ENCODE measurements at places on chromosomes 11 and 22.

DNA sequence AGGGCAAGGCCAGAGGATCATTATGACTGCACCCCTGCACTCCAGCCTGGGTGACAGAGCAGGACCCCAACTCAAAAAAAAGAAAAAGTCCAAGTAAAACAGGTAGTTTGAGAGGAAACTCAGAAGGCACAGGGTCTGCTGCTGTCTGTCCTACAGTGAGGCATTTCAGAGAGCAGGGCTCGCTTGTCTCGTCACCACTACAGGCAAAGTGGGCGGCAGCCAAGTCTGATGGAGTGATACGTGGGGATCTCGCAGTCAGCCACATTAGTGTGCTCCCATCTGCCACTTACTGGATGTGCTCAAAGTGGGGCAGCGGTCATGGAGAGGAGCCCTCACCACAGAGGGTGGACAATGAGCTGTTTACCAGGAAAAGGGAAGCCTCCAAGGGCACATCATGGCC, 42.1 kb downstream of the PI4KA start:
- no peak for DNase-seq

GRCh38 chr11:68402355-68403031, 58.1 kb upstream of the PPP6R3 start:
- no peak for DNase-seq

GRCh38 chr11:102576350-102576749, 45.8 kb upstream of the MMP7 start:
- DNase-seq, result no peak

GRCh38 chr11:70733327-70734325, 335.3 kb downstream of the CTTN start:
- DNase-seq, result no peak

DNA sequence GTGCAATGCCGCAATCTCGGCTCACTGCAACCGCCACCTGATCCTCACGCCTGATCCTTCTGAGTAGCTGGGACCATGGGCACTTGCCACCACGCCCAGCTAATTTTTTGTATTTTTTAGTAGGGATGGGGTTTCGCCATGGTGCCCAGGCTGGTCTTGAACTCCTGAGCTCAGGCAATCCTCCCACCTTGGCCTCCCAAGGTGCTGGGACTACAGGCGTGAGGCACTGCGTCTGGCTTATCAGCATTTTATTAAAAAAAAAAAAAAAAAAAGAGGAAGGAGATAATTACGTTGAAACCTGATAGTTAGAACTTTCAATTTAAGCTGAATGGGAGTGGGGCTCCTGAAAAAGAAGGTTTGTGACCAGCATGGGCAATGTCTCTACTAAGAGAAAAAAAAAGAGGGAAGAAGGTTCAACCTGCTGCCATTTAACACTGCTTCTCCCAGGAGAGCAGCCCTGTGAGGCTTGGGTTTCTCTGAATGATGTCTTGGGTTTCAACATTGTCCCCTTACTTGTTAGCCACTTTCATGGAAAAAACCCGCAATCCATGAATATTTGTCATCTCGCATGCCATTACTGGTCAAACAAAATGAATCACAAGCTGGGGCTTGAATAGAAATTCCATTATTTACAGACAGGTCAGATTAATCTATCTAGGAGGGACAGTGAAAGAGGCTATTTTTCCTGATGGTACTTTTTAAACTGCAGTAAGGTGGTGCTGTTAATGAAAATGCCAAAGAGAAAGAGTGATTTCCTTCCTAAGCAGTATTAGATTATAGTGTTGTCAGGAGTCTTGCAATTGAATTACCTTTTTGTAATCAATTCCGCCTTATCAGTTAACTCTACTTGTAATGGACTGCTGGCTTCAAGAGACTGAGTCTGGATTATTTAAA, 72.5 kb downstream of the PACS1 start:
- DNase-seq, result no peak

- DNase-seq, result no peak
Measured at GRCh38 chr11:114200351-114201133, 95.7 kb upstream of the NNMT start.

Data from stimulated activated CD8-positive, alpha-beta memory T cell treated with anti-CD3 and anti-CD28 coated beads, Interleukin-12 subunit alpha, Interleukin-12 subunit beta, amount 100 ng/mL, for 4 hours (primary cell).